ENCODE measurements at places on chromosomes 16 and 17.

- peak; percentile 31 for DNase-seq
These were observed 306.9 kb upstream of the RBFOX1 start for GRCh38 chr16:7025616-7026190.

- no peak for DNase-seq
These were observed 3.7 kb downstream of the CMTM1 start for GRCh38 chr16:66569827-66570405.

DNA sequence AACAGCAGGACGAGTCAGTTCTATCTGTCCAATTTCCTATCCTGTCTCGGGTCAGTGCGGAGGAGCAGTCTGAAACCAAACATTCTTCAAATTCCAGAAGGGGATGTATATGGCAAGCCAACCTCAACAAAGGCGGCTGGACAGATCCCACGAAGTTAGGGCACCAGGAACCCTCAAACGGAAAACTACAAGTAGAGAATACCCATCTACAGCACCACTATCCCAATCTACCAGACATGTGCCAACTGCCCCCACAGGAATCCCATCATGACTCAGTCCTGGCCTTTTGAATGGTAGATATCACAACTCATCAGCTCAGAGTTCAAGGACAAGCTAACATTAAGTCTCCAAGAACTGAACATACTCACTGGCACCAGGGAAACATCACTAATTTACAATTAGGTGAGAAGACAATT is 2.3 kb downstream of the NAT9 start:
- no peak for DNase-seq

- DNase-seq: no peak
These were observed 84.3 kb downstream of the CDH11 start for GRCh38 chr16:65037556-65037955.

DNA sequence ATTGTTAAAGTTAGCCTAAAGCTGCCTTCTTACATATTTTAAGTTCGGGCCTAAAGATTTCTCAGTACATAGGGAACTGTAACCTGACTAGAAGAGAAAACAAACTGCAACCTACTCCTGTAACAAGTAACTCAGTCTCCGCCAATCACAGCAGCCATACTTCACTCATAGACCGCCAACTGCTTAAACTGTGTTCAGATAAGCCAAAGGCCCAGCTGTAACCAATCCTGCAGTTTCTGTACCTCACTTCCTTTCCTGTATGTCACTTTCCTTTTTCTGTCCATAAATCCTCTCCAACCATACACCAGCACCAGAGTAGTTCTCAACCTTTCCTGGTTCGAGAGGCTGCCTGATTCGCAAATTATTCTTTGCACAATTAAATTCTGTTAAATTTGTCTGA is 41.5 kb downstream of the GLG1 start:
- no peak for DNase-seq

DNA sequence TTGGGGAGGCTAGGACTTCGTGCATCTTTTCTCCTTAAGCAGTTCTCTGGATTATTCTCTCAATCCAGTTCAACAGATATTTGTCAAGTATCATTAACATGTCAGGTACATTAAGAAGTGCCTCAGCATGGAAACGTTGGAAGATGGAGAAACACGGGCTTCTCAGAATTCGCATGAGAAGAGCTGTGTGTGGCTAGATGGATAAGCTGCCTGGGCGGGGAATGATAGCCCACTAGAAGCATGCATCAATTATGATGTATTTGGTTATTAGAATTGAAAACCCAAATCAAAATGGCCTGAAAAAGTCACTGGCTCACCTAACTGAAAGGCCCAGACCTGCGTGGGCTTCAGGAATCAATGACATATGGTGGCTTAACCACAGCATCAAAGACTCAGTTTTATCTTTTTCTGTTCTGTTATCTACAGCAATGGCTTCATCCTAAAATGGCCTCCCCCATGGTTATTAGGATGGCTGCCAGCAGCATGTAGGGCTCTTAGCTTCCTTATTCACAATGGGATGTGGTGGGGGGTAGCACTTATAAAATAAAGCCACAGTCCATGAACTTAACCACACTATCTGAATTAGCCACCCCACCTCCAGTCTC is 43.9 kb downstream of the MMD start:
- no peak for DNase-seq

GRCh38 chr17:4863321-4863720 is 30.2 kb downstream of the MINK1 start:
- no peak for DNase-seq

DNA sequence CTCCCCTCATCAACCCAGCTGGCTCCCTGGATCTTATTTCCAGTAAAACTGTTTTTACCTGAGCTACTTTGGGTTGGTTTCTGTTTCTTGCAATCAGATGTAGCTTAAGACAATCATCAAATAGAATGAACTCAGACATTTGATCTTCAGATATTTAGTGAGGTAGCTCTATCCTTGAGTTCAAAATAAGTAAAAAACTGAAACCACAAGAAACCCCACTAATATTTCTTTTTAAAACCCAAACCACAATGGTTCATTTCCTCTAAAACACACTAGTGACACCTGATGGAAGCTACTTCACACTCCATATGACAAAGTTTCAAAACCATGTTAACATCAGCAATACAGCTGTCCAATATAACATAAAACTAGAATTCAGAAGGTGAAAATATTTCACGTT is 37.8 kb downstream of the CACNG1 start:
- peak; percentile 8 for DNase-seq

- no peak for DNase-seq
These were observed 142.1 kb upstream of the RPH3AL start for GRCh38 chr17:494601-495265.

DNA sequence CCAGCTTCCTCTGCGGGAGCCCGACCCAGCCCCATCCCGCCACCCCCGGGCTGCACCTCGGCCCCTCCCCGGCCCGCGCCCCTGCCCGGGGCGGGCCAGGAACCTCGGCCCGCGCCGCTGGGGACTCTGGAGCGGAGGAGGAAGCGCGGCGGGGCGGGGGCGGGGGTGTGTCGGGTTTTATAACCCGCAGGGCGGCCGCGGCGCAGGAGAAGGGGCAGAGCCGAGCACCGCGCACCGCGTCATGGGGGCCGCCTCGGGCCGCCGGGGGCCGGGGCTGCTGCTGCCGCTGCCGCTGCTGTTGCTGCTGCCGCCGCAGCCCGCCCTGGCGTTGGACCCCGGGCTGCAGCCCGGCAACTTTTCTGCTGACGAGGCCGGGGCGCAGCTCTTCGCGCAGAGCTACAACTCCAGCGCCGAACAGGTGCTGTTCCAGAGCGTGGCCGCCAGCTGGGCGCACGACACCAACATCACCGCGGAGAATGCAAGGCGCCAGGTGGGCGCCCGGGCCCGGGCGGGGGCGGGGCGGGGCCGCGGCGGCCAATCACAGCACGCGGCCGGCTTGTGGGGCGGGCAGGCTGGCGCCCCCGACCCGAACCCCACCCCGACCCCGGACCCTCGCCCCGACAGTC is at the start of gene ACE:
ACE (plus strand) TSS at position 208 of the 626 bp plus-strand sequence; CDS start at position 242, 34 bp downstream.
- DNase-seq: peak; percentile 22

DNA sequence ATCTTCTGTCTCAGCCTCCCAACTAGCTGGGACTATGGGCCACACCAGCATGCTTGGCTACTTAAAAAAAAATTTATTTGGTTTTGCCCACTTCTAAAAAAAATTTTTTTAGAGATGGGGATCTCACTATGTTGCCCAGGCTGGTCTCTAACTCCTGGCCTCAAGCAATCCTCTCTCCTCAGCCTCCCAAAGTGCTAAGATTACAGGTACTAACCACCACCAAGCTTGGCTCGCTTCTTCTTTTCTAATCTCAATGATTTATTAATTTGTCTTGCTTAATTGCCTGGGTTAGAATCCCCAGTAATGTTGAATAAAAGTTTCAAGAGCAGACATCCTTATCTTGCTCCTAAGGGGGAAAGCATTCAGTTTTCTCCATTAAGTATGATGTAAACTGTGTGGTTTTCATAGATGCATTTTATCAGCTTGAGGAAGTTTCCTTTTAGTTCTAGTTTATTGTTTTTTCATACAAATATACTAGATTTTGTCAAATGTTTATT is 65.8 kb upstream of the NACA2 start:
- DNase-seq: no peak

GRCh38 chr16:66608241-66609138 is 4.0 kb downstream of the CMTM3 start:
- peak; percentile 90 for DNase-seq

- DNase-seq: peak; percentile 31
These were observed 6.1 kb upstream of the EVPLL start for GRCh38 chr17:18371455-18371854.

GRCh38 chr16:63921737-63922295 is 1200.0 kb downstream of the CDH11 start:
- DNase-seq: no peak

GRCh38 chr17:57033296-57033695 is 51.8 kb upstream of the AKAP1 start:
- DNase-seq: no peak

DNA sequence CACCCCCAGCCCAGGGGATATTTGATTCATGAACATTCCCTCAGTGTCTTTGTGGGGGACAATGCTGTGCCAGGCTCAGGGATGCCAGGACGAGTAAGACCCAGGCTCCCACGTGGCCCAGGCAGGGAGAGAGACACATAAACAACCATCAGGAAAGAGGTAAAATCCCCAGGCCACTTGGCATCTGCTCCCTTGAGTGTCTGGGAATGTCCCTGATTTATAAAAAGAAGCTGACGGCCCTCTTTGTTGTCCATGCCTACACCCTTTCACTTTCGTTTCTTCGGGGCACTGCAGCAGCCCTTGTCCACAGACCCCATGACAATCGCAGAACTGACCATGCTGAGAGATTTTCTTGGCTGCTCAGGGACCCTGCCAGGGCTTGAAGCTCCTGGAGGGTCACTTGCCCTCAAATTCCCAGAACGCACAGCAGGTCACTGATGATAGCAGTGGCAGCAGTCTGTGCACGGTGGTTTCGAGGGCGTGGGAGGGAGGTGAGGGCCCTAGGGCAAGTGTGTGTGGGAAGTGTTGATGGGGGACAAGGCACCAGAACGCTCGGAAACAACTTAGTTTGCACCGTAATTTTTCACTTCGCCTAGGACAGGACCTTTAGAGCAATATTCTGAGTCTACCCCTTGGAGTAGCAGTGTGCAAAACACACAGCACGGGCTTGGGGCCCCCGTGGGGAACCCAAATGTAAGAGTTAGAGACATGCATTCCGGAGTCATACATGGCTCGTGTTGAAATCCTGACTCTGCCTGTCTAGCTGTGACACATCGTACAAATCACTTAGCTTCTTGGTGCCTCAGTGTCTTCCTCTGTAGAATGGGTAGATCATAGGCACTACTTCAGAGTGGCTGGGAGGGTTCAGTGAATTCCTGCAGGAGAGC is 4.7 kb downstream of the NOD2 start:
- DNase-seq: peak; percentile 42
